ENCODE measurements at places on chromosomes 16 and 17.

DNA sequence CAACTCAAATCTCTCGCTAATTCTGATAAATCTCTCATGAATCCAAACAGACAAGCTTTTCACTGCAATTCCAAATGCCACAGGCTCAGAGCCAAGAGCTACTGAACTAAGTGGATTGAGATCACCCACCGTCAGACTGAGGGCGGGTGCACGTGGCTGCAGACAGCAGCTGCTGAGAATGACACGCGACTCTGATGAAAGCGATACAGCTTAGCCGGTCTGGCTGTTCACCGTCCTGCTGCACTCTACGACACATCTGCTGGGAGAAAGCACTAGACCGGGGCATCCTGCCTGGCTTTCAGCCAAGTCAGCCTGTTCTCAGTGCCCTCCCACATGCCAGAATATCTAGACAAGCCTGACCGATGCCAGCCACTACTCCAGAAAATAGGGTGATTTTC is 42.6 kb downstream of the KLHDC4 start:
- DNase-seq = peak; percentile 97

DNA sequence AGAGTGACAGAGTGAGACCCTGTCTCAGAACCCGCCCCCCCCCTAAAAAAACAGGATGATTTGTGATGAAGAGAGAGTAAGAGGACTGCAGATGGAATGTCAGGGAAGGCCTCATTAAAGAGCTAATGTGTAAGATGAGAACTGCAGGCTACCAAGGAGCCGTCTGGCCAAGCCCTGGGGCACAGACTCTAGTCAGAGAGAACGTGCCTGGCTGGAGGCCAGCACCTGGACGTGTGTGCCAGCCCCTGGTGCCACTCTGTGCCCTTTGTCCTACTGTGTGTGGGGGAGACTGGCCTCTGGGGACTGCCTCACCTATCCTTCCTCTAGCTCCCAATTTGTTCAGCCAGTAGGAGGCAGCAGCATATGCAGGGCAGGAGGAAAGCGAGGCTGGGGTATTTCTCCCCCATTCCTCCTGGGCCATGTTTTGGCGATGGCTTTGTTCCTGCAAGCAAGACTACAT is 37.1 kb downstream of the KNOP1 start:
- DNase-seq = peak; percentile 36

- DNase-seq = no peak
Measured at GRCh38 chr16:89610108-89610453, 3.4 kb upstream of the DPEP1 start.

DNA sequence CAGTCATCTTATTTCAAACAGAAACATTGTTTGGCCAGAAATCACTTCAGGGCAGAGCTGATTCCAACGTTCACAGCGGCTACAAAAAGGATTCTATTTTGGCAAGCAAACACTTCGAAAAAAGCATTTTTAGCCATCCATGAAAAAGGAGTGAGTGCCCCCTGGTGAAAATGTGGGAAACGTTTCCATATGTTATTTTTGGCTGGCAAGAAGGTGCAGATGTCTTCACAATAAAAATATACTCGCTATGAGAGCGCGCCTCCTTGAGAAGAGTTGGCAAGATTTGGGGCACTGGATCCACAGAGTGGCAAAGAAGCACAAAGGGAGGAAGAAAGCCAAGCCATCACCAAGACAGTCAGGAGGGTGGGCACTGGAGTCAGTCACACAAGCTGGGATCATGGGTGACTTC is 191.1 kb downstream of the CHD9NB start:
- peak; percentile 86 for DNase-seq

- no peak for DNase-seq
Measured at GRCh38 chr16:11160676-11161115, 95.3 kb downstream of the SOCS1 start.

- DNase-seq = no peak
Measured at GRCh38 chr16:85056211-85056748, 28.7 kb downstream of the KIAA0513 start.

DNA sequence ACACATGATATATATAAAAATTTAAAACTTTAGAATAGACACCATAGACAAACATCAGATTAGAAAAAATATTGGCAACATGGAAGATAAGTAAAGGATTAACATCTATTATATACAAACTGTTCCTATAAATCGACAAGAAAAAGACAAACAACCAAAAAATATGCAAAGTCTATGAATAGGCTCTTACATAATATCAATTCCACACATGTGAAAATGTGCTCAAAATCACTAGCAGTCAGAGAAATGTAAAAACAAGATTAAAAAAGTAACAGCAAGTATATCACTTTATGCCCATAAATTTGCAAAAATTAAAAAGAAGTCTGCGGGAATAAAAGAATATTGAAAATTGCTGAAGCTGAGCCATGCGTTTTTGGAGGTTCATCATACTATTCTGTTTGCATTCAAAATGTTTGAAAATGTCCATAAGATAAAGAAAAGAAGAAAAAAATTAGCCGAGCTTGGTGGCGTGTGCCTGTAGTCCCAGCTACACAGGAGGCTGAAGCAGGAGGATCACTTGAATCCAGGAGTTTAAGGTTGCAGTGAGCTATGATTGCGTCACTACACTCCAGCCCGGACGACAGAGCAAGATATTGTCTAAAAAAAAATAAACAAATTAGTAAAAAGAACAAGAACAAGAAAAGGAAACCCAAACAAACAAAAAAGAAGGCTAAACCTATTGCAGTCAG is 11.2 kb upstream of the ERN2 start:
- DNase-seq = no peak

DNA sequence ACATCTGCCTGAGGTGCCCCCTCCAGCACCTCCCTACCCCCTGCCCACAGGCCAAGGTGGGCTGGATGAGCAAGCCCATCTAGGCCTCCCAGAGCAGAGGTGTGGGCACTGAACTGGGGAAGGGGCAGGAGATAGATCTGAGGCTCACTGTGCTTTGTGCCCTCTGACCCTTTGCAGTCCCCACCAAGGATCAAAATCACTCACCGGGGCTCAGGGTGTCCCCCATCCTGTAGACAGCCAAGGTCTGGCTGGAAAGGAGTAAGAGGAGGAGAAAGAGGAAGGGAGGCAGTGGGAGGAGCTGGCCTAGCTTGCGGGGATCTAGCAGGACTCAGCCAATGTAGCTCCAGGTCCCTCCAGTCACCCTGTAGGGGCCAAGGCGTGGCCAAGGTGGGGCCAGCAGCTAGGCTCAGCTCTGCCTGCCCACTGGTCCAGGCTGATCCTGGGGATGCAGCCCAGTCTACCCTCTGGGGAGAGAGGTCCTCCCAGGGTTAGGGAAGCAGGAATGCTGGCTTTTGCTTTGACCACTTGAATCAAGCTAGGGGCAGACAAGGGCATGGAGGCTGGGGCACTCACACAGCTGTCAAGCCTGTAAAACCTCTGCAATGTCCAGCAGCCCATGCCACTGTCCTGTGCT is 1.8 kb downstream of the SLC12A4 start:
- DNase-seq = no peak

- no peak for DNase-seq
Measured at GRCh38 chr17:57631871-57632270, 113.2 kb downstream of the CCDC182 start.

DNA sequence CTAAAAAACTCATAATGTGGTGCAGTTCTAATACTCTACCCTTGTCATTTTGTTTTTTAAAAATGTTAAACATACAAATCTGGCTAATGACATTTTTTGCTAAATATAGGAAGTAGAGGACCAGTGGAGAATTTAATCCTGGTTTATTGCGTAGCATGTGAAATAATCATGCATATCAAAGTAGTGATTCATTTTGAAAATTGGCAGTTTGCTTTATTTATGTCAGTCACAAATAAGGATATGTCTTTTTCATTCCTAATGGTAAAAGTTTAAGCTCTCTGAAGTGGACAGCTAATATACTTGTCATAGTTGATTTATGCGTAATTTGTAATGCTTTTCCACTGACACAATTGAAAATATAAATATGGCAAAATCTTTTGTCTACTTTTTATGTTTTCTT is 224.2 kb downstream of the BCAS3 start:
- DNase-seq = no peak

GRCh38 chr16:19771796-19772195 is 53.7 kb downstream of the IQCK start:
- no peak for DNase-seq

- DNase-seq = peak; percentile 42
Measured at GRCh38 chr17:73510981-73511718, 133.1 kb downstream of the SDK2 start.

DNA sequence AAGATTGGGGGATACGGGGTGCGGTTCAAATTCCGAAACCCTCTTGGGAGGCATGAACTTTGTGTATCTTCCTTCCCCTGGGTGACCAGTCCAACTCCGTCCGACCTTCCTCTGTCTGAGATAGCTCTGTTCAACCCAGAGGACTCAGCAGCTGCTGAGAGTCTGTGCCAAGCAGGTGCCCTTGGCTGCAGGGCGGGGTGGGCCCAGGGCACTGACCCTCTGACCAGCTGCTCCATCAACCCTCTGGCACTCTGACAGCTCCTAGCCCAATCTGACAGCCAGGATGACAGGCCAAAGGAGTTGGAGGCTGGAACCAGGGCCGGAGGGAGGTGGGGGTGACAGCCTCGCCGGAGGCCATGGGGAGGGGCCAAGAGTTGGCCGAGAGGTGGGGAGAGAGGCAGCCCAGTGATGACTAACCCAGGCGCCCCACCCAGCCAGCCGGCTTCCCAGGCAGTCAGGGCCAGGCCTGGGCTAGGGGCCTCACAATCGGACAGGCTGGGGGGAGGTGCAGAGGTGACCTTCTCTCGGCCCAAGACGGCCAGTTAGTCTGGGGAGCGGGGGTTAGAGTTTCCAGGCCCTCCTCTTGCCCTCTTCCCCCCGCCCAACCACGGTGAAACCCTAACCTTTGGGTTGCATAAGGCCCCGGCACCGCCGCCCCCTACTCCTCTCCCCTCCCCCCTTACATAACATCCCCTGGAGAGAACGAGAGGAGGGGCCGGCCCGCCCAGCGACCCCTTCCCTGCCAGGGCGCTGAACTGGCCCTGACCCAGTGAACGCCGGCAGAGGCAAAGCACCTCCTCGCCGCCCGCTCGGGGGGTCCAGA is 5.0 kb upstream of the TLCD2 start:
- DNase-seq = no peak

DNA sequence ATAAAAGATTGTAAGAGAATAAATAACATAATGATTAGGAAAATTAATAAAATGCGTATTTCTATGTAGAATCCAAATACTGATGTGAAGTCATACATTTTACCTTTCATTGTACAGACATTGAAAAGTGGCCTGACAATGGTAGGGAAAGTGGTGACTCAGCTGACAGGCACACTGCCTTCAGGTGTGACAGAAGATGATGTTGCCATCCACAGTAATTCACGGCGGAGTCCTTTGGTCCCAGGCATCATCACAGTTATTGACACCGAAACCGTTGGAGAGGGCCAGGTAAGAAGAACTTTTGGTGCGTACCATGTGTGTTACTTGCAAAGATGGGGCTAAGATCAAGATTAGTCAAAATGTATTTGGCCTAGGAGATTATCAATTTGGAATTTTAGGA is 232.8 kb downstream of the BCAS3 start:
- DNase-seq = no peak

DNA sequence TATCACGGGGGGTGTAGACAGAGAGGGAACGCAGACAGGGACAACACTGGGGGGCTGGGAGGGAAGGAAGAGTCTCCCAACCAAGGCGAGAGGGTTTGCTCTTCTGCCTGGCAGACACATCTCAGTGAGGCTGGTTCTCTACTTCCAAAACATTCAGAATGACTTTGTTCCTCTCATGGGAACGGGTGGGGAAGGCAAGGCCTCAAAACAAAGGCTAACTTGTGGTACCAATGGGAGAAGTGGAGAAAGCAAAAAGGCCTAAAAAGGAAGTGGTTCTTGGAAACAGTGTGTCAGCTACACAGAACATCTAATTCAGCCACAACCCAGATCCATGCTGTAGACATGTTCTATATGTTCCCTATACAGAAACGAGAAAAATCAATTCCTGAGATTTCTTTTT is 7.5 kb downstream of the FLOT2 start:
- DNase-seq = no peak

DNA sequence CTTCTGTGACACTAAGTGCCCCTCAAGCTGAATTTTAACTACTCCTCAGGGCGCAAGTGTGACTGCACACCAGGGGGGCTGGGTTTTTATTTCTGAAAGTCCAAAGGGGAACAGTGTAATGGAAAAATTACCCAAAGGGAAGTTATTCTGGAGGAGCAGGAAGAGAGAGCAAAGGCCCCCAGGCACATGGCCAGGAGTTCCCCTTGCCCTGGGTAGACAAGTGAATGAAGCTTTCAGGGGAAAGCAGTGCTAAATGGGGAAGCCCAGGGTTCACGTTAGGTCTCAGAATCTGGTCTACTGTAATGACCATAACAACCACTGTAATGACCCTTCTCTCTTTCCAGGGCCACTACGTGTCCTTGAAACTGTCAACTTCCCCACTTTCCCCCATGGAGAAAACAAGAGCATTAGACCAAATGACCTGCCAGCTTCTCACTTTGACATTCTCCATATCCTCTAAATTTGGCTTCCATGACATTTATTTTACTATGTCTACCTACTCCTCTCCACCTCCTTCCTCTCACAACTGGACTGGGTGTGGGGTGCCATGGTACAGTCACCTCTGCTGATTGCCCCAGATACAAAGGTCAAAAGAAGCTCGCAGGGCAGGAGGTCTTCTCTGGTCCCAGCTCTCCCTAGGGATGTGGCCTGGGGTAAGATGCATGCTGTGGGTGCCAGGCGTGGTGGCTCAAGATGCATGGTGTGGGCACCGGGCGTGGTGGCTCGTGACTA is 34.1 kb upstream of the MMP2 start:
- DNase-seq = no peak

- DNase-seq = no peak
Measured at GRCh38 chr17:19752216-19753050, 4.3 kb upstream of the ALDH3A1 start.

- no peak for DNase-seq
Measured at GRCh38 chr17:38705523-38705802, 390 bp downstream of the MLLT6 start.

GRCh38 chr16:68636064-68636560 is 9.0 kb upstream of the CDH3 start:
- no peak for DNase-seq

- no peak for DNase-seq
Measured at GRCh38 chr17:14330492-14330962, 29.6 kb downstream of the HS3ST3B1 start.

- DNase-seq = peak; percentile 1
Measured at GRCh38 chr16:7304958-7305357, 27.7 kb upstream of the RBFOX1 start.

- DNase-seq = no peak
Measured at GRCh38 chr16:27481282-27481934, 68.3 kb downstream of the GTF3C1 start.

- DNase-seq = no peak
Measured at GRCh38 chr16:8908810-8909468, 26.8 kb downstream of the LITAFD start.

GRCh38 chr16:15749371-15749770 is 99.3 kb downstream of the NDE1 start:
- no peak for DNase-seq

GRCh38 chr16:9000664-9001063 is 37.0 kb upstream of the USP7 start:
- no peak for DNase-seq

- no peak for DNase-seq
Measured at GRCh38 chr17:20314834-20315233, 152.5 kb downstream of the LGALS9B start.
